ENCODE measurements at places on chromosomes 3 and 15. TPM values are rescaled to one million over a fixed set of nuclear protein-coding genes. Genes with fewer than 3 reads are reported as not detected.

DNA sequence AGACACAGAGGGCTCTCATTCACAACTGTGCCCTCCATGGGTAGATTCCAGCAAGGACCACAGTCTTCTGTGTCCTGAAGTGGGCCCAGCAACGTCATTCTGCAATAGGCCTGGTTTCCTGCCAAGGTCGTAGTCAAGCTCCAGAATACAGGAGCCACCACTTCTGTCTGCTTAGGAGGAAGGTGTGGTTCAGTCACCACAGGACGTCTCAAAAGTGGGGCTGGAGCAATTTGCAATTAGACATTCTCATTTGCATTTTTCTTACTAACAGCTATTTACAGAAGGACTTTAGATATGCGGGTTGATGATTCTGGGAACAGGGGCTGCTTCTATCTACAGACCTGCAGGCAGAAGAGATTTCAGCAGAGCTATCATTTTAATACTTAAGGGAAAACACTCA lies 58.7 kb upstream of the MYRIP start:
- DNase-seq = no peak

DNA sequence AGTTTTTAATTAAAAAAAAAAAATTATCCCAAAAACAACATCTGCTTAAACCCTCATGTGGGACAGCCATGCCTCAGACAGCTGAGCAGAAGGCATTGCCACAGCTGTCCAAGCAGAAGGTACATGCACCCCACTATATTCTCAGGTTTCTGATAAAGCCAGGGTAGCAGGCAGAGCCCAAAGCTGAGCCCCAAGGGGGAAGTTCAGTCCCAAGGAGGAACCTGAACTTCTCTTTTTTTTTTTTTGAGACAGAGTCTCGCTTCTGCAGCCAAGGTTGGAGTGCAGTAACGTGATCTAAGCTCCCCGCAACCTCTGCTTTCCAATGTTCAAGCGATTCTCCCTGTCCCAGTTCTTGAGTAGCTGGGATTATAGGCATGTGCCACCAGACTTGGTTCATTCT lies 33.2 kb downstream of the MKRN2 start:
- DNase-seq = no peak

GRCh38 chr3:11543948-11544387 lies 99.7 kb downstream of the VGLL4 start:
- no peak for DNase-seq

DNA sequence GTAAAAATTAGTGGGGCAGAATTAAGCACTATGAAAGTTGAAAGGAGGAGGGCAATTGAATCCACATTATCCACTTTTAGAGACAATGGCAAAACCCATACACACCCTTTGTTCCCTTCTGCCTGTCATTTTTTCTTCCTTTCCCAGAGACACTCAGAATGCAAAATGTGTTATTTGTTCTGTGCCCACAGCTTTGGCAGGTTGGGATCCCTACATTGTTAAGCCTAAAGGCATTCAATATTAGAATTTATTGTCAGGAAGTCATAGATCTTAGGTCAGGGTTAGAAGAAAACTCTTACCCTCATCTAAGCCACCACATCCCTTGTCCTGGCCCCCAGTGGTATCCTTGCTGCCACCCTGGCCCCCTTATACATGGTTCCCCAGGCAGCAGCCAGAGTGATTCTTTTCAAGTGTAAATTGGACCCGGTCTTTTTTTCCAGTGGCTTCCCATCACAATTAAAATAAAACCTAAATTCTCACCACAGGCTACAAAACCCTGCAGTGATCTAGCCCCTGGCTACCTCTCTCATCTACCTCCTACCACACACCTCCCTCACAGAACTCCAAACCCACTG lies 470.1 kb upstream of the ATP11B start:
- no peak for DNase-seq

- DNase-seq = no peak
Measured at GRCh38 chr15:78103406-78104118, 11.2 kb downstream of the SH2D7 start.

- no peak for DNase-seq
Measured at GRCh38 chr3:74539876-74540275, 74.6 kb downstream of the CNTN3 start.

GRCh38 chr3:21847005-21847404 lies 96.0 kb upstream of the ZNF385D start:
- no peak for DNase-seq

- no peak for DNase-seq
Measured at GRCh38 chr3:187994221-187995042, 159.5 kb upstream of the LPP start.

DNA sequence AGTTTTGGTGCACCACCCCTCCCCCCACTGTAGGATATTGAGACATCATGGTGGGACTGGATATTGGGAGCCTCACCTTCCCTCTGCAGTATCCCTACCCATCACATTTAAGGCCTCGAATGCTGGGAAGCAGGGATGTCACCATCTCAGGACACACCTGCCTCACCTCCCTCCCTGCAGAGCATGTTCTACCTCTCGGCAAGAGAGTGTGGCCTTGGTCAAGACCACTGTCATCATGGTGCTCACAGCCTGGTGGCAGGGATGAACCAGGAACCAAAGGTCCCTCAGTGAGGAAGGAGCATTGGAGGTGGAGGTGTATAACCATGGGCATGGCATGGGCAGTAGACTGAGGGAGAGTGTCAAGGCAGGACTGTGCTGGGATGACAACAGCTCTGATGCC lies 104.8 kb downstream of the CORO2B start:
- DNase-seq = no peak

ST3GAL6 gene
- total RNA-seq = 2.7 TPM

ZPLD1 gene
- not detected for total RNA-seq

HRG gene
- total RNA-seq = 6.9 TPM

PPP1R14D gene
- not detected for total RNA-seq

All from ascending aorta (tissue), 2 donors.